Osteocyte (in vitro differentiated cells): ENCODE measurements at places on chromosomes 1 and 21. TPM values are rescaled to one million over a fixed set of nuclear protein-coding genes. Genes with fewer than 3 reads are reported as not detected.

GBP1 gene
- total RNA-seq = 24.4 and 26.3 TPM in 2 replicates

TSACC gene
- total RNA-seq = not detected in 2 replicates

CCDC185 gene
- not detected in 2 replicates for total RNA-seq

FAM20B gene
- total RNA-seq = 31.6 and 39.0 TPM in 2 replicates

KRTAP10-1 gene
- not detected in 2 replicates for total RNA-seq

DBT gene
- total RNA-seq = 13.0 and 15.7 TPM in 2 replicates

LEFTY2 gene
- 0.43 TPM in 1 of 2 replicates, not detected in the other for total RNA-seq

AMY2A gene
- total RNA-seq = not detected in 2 replicates

CYP4A22 gene
- not detected in 2 replicates for total RNA-seq

CDCA8 gene
- 7.6 and 7.7 TPM in 2 replicates for total RNA-seq

SLC35F3 gene
- not detected in 2 replicates for total RNA-seq

PALMD gene
- total RNA-seq = 7.0 and 8.6 TPM in 2 replicates

KIF14 gene
- total RNA-seq = 2.6 and 2.8 TPM in 2 replicates

SLAMF1 gene
- total RNA-seq = not detected in 2 replicates

NSUN4 gene
- 21.6 and 24.5 TPM in 2 replicates for total RNA-seq

TIE1 gene
- total RNA-seq = not detected in 2 replicates

CSMD2 gene
- not detected in 2 replicates for total RNA-seq

RUNX1 gene
- 23.6 and 23.9 TPM in 2 replicates for total RNA-seq

TMEM52 gene
- 1.5 TPM in 1 of 2 replicates, not detected in the other for total RNA-seq

GPR161 gene
- total RNA-seq = 36.8 and 38.5 TPM in 2 replicates

HLCS gene
- total RNA-seq = 26.7 and 27.3 TPM in 2 replicates

KRTAP13-2 gene
- total RNA-seq = not detected in 2 replicates

RAB25 gene
- total RNA-seq = not detected in 2 replicates

CLCA1 gene
- total RNA-seq = not detected in 2 replicates

PDC gene
- not detected in 2 replicates for total RNA-seq

DCAF8 gene
- total RNA-seq = 152 and 163 TPM in 2 replicates

FHAD1 gene
- total RNA-seq = not detected in 2 replicates

CERS2 gene
- total RNA-seq = 240 and 261 TPM in 2 replicates

CDK11A gene
- total RNA-seq = 44.2 and 51.3 TPM in 2 replicates

ACBD6 gene
- 57.5 and 66.6 TPM in 2 replicates for total RNA-seq

TENT5C gene
- total RNA-seq = 0.05 and 0.08 TPM in 2 replicates

SLC26A9 gene
- total RNA-seq = not detected in 2 replicates

CAMK1G gene
- not detected in 2 replicates for total RNA-seq
